ENCODE measurements at places on chromosomes 7 and 10.

DNA sequence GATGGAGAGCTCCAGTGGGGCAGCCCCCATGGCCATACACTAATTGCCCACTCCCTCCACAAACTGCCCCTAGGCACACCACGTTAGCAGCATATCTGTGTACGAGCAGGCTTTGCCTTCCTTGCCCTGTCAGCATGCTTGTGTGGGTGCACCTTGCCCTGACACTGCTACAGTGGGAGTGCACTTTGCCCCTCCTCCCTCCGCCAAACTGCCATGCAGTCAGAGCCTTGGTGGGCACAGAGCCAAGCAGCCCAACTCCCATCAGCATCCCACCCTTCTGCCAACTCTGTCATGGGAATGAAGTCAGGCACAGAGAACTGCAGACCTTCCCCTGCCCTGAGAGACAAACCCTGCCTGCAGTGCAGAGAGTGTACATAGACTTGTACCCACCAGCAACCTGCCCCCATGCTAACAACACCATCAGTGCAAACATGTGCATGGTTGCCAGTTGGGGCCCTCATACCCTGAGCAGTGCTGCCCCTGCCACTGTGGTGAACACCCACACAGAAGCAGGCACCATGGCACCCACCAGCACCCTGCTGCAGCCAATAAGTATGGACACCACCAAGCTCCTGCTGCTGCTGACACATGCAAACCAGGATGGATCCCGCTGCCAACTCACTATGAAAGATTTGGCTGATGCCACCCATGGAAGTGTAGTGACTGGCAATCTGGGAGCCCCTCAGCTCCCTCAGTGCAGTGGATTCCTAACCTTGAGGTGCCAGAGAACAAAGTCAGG, 1197.7 kb upstream of the CELF2 start:
- no peak for DNase-seq

- no peak for DNase-seq
These were observed 72.6 kb downstream of the TPK1 start for GRCh38 chr7:144763291-144763690.

- no peak for DNase-seq
These were observed 1.4 kb downstream of the APBB1IP start for GRCh38 chr10:26439406-26440087.

GRCh38 chr7:2450198-2451107, 25.7 kb downstream of the GRIFIN start:
- no peak for DNase-seq

GRCh38 chr7:157436763-157437480, 100.1 kb downstream of the DNAJB6 start:
- DNase-seq, result no peak

DNA sequence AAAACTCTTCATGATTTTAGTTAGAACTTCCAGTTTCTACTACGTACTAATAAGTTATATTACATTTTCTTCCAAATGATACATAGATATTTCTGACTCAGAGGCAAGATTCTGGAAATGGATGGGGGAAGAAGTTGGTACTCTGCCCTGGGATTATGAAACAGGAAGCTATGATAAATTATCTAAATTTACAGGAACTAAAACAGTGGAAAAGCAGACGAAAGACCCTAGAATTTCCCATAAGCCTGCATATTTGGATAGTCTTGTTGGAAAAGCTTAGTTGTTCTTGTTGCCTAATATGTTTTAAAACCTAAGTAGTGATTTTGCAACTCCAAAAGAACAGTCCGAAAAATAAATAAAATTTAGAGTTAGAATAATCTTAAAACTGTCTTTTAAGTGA, 21.8 kb downstream of the CFAP69 start:
- DNase-seq, result no peak

- DNase-seq, result no peak
These were observed 43.3 kb downstream of the NRP1 start for GRCh38 chr10:33291053-33291592.

Data from CD4-positive, alpha-beta T cell treated with Interleukin-4 for 4 hours (primary cell).